A549 treated with GW870086 at 1 μM for 4 hours (cell line): ENCODE measurements at places on chromosomes 12 and 14. TPM values are rescaled to one million over a fixed set of nuclear protein-coding genes. Genes with fewer than 3 reads are reported as not detected.

The KCNC2 gene
- not detected in 5 replicates for total RNA-seq

The ABCB9 gene
- 9.6 to 13.1 TPM (median 12.2 TPM) in 5 replicates for total RNA-seq

The RNASE2 gene
- not detected in 5 replicates for total RNA-seq

The DIO3 gene
- total RNA-seq: 0.06 to 0.08 TPM (median 0.07 TPM) in 4 of 5 replicates, not detected in the other

The KRT85 gene
- not detected in 5 replicates for total RNA-seq

The CFAP73 gene
- total RNA-seq: 0.09 to 0.37 TPM (median 0.12 TPM) in 4 of 5 replicates, not detected in the other

The NKX2-8 gene
- total RNA-seq: 1.6 to 4.2 TPM (median 3.2 TPM) in 5 replicates

The KLRB1 gene
- total RNA-seq: not detected in 5 replicates

The RDH16 gene
- 0.05 to 0.13 TPM (median 0.12 TPM) in 4 of 5 replicates, not detected in the other for total RNA-seq

The BHLHE41 gene
- total RNA-seq: 0.42 to 0.86 TPM (median 0.71 TPM) in 5 replicates

The FAM186B gene
- total RNA-seq: 0.08 to 0.16 TPM (median 0.13 TPM) in 4 of 5 replicates, not detected in the other
